ENCODE measurements at places on chromosomes 1 and 21.

DNA sequence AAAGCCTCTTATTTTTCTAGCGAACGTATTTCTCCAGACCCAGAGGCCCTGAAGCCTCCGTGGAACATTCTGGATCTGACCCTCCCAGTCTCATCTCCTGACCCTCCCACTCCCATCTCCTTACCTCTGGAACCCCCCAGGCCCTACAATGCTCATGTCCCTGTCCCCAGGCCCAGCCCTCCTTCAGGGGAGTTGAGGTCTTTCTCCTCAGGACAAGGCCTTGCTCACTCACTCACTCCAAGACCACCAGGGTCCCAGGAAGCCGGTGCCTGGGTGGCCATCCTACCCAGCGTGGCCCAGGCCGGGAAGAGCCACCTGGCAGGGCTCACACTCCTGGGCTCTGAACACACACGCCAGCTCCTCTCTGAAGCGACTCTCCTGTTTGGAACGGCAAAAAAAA is 68.7 kb downstream of the ALPL start:
- DNase-seq = no peak

DNA sequence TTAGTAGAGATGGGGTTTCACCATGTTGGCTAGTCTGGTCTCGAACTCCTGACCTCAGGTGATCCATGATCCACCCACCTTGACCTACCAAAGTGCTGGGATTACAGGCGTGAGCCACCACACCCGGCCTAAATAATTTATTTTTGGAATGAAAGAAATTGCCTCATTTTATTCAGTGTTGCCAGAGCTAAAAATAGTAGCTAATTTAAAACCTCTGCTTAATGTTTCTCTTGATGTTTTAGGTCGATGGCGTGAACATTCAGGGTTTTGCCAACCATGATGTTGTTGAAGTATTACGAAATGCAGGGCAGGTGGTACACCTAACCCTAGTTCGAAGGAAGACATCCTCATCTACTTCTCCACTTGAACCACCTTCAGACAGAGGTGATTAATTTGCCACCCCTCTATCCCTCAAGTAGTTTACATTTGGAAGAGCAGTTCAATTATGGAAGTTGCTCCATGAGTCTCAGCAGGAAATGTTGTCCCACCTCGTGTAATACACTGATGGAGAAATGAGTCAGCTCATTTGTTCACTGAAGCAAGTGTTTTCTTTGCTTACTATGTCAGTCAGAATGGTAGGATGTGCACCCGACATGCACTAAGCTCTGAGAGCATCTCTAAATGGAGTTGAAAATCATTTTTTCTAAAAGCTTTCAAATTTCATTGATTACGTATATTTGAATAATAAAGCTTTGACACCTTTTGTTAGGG is 54.9 kb downstream of the PATJ start:
- no peak for DNase-seq

- peak; percentile 68 for DNase-seq
Measured at GRCh38 chr1:206714331-206715058, 29.8 kb downstream of the MAPKAPK2 start.

- DNase-seq = no peak
Measured at GRCh38 chr1:39048745-39049370, 22.7 kb downstream of the NDUFS5 start.

DNA sequence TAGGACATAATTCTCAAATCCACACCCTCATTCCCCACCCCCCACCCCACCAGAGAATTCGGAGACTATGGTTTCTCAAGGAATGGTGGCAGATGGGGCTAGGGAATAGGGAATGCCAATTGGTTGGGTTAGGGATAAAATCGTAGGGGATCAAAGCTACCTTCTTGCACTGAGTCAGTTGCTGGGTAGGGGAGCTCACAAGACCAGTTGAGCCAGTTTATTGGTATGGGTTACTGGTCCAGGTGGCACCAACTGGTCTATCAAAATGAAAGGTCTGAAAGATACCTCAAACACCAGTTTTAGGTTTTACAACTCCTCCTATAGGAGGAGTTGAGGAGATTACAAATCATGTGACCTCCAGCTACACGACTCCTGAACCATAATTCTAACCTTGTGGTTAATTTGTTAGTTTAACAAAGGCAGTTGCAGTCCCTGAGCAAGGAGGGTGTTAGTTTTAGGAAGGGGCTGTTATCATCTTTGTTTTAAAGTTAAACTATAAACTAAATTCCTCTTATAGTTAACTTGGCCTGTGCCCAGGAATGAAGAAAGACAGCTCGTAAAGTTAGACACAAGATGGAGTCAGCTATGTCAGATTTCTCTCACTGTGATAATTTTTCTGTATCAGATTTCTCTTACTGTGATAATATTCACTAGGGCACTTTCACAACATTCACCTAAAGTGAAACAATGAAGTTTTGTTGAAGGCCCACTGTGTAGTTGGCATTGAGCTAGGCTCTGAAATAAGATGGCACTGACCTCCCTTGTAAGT is 2.5 kb downstream of the SHISAL2A start:
- DNase-seq = no peak

GRCh38 chr1:166193057-166193698 is 26.4 kb upstream of the FAM78B start:
- no peak for DNase-seq

DNA sequence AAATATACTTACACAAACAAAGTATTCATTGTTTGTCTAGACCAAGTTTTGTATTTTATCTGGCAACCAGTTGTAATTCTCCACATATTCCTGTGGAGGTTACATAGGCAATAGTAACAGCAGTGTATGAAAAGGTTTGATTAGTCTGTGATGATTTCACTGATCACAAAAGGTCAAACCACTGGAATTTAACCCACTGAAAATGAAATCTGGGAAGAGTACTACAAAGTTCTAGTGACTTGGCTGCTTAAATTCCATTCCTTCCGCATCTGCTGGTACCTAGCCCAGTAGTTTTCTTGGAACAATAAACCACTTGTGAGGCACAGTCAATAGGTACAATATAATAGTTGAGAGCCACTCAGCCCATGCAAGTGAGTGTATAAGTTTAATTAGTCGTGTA is 205.4 kb downstream of the NFIA start:
- no peak for DNase-seq

DNA sequence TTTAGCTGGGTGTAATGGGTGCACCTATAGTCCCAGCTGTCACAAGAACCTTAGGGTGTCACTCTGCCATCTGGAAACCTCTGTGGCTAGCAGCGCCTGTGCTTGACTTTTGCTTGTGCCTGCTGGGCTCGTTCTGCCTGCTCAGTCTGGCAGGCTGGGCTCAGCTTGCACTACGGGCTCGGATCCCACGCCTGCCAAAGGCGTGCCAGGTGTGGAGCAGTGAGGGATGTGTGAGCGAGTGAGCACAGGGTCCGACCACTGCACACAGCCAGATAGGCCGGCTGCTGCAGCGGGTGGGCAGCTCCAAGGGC is 2.8 kb upstream of the LSM10 start:
- DNase-seq = no peak
